NCI-H446 treated with DMSO at 0.1 percent for 48 hours (cell line): ENCODE measurements at places on chromosomes 12 and 14.

DNA sequence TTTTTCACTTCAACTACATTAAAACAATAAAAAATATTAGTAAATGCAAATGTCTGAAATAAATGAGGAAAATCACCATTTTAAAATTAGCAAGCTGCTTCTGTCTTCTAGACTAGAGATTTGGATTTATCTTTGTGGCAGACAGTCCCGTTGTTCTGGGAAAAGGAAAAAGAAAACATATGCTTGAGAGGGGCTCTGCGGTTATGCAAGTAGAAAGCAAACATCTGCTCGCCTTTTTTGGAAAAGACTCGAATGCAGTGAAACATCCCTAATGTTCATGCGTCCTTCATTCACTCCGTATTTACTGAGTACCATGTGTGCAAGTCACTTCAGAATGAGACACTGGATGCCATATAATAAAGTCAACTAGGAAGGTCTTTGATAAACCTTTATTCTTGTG lies 44.9 kb downstream of the IFNG start:
- DNase-seq, result no peak

GRCh38 chr12:95096852-95097251 lies 23.4 kb upstream of the NR2C1 start:
- DNase-seq, result peak; percentile 90

- DNase-seq, result no peak
Measured at GRCh38 chr14:27186048-27186447, 588.2 kb upstream of the NOVA1 start.

GRCh38 chr14:58200846-58201245 lies 897 bp downstream of the ACTR10 start:
- no peak for DNase-seq
